Hematopoietic multipotent progenitor cell treated with erythropoietin and hydrocortisone succinate and interleukin-3 and kit ligand, for 15 days (in vitro differentiated cells): ENCODE measurements at places on chromosomes 1 and 21.

DNA sequence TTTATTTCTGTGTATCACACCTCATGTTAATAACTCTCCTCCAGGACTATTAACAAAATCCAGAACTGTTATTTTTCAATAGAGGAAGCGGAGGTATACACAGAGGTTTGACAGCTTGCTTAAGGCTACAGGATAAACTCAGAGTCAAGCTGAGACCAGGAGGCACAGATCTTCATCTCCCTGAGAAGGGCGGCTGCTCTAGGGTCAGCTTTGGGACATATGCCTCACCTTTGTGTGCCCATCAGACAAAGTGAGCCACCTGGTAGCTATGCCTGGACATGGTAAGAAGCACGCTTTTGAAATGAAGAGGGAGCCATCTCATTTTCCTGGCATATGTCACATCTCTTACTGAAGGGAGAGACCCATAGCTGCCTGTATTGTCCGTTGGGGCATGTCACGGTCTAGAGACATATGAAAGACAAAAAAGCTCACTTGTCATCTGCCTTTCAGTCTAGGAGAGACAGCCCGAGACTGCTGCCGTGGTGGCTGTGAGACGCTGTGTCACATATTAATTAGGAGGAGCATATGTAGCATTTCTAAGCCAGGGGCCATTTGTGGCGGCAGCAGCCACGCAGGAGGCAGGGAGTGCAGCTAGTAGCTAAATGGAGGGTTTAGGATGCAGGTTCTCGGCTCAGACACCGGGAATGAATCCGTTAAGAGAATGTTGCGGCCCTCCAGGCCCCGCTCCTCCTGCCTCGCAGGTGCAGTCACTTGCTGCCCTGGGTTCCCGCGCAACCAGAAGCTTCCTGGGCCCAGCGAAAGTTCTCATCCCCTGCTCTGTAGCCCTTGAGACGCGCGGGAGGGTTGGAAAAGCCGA, 161.3 kb upstream of the C1orf21 start:
- no peak for DNase-seq

GRCh38 chr1:232334246-232334645, 295.7 kb downstream of the SIPA1L2 start:
- DNase-seq = no peak

DNA sequence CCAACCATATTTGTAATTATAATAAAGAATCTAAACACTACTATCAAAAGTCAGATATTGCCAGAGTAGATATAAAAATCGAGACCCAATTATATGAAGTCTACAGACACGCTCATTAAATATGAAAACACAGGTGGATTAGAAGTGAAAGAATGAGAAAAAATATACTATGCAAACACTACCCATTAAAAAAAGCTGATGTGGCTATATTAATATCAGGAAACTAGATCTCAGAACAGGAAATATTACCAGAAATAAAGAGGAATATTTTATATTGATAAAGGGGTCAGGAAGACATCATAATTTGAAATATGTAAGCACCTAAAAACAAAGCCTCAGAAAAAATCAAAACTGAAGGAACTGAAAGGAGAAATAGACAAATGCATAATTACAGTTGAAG, 88.3 kb downstream of the URB2 start:
- DNase-seq = no peak

DNA sequence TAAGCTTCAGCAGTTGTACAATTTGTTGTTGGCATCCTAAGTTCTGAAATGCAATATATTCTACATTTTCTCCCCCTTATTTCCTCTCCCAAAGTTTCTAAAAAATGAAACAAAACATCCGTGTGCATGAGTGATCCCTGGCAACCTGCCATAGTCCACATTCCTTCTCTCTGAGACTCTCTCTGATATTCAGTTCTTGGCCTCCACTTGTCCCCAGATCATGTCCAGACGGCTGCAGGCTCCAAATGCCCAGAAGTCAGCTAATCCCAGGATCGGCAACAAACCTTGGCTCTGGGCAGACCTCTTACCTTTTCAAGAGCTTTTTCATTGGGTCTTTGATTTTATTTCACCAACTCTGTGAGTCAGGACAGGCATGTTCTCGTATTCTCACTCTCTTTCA, 187.8 kb downstream of the ETS2 start:
- no peak for DNase-seq

DNA sequence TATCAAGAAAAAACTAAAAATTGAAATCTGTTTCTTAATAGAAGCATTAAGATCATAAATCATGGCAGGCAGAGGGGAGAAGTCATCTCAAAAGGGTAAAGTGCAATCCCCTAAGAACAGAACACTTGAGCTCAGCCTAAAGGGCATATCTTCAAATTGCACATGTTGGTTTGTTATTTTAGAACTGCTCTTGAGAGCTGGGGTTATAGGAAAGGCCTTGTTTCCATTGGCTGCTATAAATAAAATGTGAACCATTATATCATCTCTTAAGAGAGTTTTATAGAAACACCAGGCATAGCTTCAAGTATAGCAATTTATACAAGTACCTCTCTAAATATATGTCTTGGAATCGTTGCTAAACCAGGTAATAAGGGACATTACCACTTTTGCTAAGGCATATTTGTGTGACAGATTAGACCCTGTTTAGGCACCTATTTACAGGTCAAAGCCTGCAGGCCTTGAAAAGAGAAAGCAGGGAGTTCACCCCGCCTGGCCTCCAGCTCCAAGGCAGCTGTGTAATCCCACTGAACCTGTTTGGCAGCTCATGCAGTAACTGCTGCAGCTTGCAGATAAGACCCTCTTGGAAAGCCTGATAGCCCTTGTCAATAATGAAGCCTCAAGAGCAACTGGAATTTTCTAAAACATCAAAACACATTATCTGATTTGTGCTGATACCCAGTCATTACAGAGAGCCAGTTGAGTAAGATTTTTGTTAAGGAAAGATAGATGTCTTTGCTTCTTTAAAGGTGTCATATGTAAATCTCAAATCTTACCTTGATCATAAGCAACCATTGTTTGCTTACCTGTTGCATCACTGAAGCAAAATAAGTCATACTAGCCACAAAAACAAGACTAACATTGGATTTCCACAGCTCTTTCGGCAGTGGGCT, 24.2 kb upstream of the SYDE2 start:
- DNase-seq = peak; percentile 54

DNA sequence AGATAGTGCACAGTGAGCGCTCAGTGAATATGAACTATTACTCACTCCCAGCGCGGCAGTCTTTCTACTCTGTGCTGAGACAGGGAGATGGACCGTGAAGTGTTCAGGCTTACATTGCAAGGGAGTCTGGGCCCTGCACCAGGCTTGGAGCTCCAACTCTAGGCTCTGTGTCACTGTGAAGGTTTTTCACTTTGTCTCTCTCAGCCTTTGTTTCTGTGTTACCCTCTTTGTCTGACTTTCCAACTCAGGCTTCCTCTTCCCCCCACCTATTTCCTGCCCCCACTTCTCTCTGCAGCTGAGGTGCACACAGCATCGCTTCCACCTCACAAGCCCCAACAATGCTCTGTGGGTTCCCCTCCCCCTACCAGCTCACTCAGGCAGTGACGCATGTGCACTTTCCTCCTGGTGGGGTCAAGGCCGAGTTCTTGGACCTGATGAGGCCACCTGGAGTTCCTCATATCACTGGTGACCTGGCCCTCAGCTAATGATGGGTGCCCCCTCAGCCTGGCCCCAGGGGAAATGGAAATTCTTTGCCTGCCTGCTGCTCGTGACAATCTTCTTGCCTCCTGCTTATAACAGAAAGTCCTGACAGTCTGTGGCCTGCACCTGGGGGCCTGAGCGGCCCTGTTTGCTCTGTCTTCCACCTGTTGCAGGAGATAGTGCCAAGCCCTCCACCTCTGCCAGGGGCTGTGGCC, 1.1 kb upstream of the LCK start:
- DNase-seq = no peak

GRCh38 chr1:22362626-22363402, 88.8 kb upstream of the ZBTB40 start:
- DNase-seq = no peak

DNA sequence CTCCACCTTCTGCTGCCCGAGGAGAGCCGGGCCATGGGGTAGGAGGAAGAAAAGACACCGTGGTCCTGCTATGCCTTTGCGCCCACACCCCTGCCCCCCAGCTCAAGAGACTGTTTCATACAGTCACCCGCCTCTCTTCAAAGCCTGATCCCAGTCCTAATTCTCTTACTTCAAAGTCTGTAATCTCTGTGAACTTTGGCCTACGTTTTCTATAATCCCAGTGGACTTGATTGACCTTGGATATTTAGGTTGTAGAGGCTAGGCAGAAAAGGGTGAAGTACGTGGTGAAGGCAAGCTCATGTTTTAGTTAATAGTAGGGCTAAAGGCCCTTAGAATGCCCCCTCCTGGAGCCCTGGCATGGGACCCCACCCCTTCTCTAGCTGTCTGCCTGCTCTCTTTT, 28.4 kb downstream of the VPS13D start:
- no peak for DNase-seq

DNA sequence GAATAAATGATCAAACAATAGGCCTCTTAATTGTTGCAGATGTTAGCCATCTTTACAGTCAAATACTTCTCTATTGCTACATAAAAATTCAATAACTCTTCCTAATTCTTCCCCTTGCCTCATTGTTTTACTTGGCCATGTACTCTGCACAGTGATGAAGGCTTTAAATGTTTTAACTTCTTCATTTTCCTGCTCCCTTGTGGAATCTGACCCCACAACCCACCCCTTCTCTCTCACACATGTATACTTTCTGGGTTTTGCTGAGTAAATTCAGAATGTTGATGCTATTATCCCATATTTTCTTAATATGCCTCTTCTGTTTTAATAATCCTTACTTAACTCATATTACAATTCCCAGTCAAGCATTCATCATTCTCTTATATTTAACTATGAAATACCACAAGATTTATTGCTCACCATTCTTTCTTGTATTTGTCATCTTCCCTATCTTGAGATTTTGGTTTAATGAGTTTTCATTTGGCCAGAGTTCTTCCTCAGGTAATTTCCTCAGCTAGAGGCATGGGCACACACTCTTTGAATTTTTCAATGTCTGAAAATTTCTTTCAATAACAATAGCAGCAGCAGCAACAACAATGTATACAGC, 327.8 kb upstream of the USP24 start:
- no peak for DNase-seq

DNA sequence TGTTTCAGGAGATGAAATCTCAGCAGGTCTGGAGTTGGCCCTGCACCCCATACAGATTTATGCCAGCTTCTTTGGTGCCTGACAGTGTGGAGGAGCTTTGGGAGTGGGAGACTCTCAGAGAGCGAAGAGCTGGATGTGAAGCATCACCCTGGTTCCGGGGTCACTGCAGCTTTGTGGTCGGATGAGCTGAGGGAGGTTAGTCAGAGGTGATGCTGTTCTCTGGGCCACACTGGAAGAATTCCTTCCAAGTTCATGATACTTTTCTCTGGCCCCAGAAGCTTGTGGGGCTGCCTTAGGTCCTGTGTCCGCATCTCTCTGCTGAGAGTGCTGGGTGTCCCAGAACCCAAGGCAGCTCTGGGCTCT, 467.8 kb downstream of the CAMTA1 start:
- no peak for DNase-seq

GRCh38 chr1:118948846-118949245, 39.3 kb downstream of the TBX15 start:
- DNase-seq = no peak
